ENCODE measurements at places on chromosomes 4 and X.
A peak's percentile ranks its signal among the peaks of the same experiment; 100 is the strongest.

DNA sequence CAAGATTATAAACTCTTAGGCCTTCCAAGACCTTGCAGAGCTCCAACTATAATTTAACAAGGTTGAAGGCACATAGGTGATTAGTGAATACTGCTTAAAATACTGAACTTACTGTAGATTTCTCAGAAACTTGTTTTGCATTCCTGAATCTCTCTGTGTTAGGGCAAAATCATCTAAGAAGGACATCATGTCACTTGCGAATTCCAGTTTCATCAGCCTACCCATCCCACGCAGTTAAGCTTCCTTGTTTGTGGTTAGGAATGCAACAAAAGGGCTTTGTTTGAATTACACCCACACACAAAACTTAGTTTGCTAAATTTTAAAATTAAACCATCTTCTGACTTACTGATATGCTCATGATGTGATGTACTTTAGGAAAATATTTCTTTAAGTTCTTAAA is 174.0 kb downstream of the SOWAHB start:
- no peaks in the 10 kb centered on the region for H3K27me3 ChIP-seq
- peak overlapping the region; percentile 88 for H3K27ac ChIP-seq
- H3K4me1 ChIP-seq = peaks cover 45% of the 10 kb centered on the region
- no peak overlapping the region for H3K4me3 ChIP-seq

- H3K4me3 ChIP-seq = no peak overlapping the region
- no peaks in the 10 kb centered on the region for H3K36me3 ChIP-seq
- H3K4me1 ChIP-seq = peaks cover 11% of the 10 kb centered on the region
- H3K27me3 ChIP-seq = peaks cover 7% of the 10 kb centered on the region
- H3K27ac ChIP-seq = no peak overlapping the region
Observed at GRCh38 chrX:153526801-153527200, 9.4 kb downstream of the ATP2B3 start.

GRCh38 chrX:25873196-25873595 is 264.9 kb upstream of the MAGEB18 start:
- DNase-seq = no peak
- no peak overlapping the region for H3K4me3 ChIP-seq
- H3K36me3 ChIP-seq = no peaks in the 10 kb centered on the region
- H3K4me1 ChIP-seq = peaks cover 3% of the 10 kb centered on the region
- no peak overlapping the region for H3K27ac ChIP-seq
- no peaks in the 10 kb centered on the region for H3K27me3 ChIP-seq

- H3K4me3 ChIP-seq = no peak overlapping the region
- DNase-seq = no peak
- no peaks in the 10 kb centered on the region for H3K27me3 ChIP-seq
- H3K4me1 ChIP-seq = no peaks in the 10 kb centered on the region
- no peak overlapping the region for H3K27ac ChIP-seq
- H3K36me3 ChIP-seq = no peaks in the 10 kb centered on the region
Observed at GRCh38 chrX:123943488-123943887, 18.0 kb upstream of the STAG2 start.

DNA sequence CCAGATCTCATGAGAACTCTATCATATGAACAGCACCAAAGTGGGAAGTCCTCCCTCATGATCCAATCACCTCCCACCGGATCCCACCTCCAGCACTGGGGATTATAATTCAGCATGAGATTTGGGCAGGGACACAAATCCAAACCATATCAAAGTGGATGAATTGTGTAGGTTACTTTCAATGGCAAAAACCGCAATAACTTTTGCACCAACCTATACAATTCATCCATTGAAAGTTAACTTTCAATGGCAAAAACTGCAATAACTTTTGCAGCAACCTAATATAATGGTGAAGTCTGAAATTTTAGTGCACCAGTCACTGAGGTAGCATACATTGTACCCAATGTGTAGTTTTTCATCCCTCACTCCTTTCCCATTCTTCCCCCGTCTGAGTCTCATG is 16.6 kb downstream of the STK32B start:
- H3K36me3 ChIP-seq = no peaks in the 10 kb centered on the region
- no peak overlapping the region for H3K27ac ChIP-seq
- DNase-seq = no peak
- H3K4me1 ChIP-seq = no peaks in the 10 kb centered on the region

DNA sequence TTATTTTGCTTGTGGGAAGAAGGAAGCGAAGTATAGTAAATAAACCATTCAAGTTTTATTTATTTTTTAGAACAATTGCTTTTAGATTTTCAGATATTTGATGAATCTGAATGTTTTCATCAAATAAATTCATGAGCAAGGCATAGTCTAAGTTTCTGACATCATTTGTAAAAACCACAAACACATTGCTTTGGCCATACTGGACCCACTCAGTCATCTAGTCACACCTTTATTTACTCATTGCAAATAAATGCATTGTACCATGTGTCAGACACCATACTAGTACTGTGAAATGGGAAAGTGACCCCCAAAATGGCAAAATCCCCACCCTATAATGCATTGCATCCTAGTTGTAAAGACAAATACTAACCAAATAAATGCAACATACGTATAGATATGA is 449.1 kb upstream of the SMIM31 start:
- H3K4me3 ChIP-seq = no peak overlapping the region
- H3K27ac ChIP-seq = no peak overlapping the region
- no peaks in the 10 kb centered on the region for H3K27me3 ChIP-seq
- H3K36me3 ChIP-seq = no peaks in the 10 kb centered on the region
- no peaks in the 10 kb centered on the region for H3K4me1 ChIP-seq

GRCh38 chrX:23548164-23548563 is 119.1 kb upstream of the PRDX4 start:
- no peaks in the 10 kb centered on the region for H3K27me3 ChIP-seq
- H3K4me1 ChIP-seq = peaks cover 4% of the 10 kb centered on the region
- no peak for DNase-seq
- H3K36me3 ChIP-seq = no peaks in the 10 kb centered on the region
- no peak overlapping the region for H3K27ac ChIP-seq

DNA sequence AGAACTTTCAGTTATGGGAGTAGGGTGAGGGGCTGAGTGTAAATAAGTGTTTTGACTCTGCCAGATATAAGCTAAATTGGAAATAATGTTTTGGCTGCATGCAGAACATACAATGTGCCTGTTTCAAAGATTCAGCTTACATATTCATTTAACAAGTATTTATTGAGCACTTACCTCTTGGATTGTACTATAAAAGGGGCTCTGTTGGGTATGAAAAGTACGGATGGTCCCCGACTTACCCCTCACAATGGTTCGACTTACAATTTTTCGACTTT is 799 bp upstream of the AIFM1 start:
- no peaks in the 10 kb centered on the region for H3K36me3 ChIP-seq
- peak overlapping the region; percentile 97 for H3K27ac ChIP-seq
- DNase-seq = no peak
- peaks cover 2% of the 10 kb centered on the region for H3K27me3 ChIP-seq
- peak overlapping the region; percentile 92 for H3K4me3 ChIP-seq

GRCh38 chr4:5979981-5980380 is 38.2 kb downstream of the C4orf50 start:
- DNase-seq = no peak
- H3K36me3 ChIP-seq = no peaks in the 10 kb centered on the region
- no peak overlapping the region for H3K4me3 ChIP-seq
- H3K27me3 ChIP-seq = peaks cover 56% of the 10 kb centered on the region
- no peak overlapping the region for H3K27ac ChIP-seq
- H3K4me1 ChIP-seq = no peaks in the 10 kb centered on the region

GRCh38 chrX:40748977-40749376 is 13.6 kb upstream of the MED14 start:
- no peak for DNase-seq
- H3K4me3 ChIP-seq = no peak overlapping the region
- H3K4me1 ChIP-seq = no peaks in the 10 kb centered on the region
- no peak overlapping the region for H3K27ac ChIP-seq
- H3K36me3 ChIP-seq = peaks cover 1% of the 10 kb centered on the region

DNA sequence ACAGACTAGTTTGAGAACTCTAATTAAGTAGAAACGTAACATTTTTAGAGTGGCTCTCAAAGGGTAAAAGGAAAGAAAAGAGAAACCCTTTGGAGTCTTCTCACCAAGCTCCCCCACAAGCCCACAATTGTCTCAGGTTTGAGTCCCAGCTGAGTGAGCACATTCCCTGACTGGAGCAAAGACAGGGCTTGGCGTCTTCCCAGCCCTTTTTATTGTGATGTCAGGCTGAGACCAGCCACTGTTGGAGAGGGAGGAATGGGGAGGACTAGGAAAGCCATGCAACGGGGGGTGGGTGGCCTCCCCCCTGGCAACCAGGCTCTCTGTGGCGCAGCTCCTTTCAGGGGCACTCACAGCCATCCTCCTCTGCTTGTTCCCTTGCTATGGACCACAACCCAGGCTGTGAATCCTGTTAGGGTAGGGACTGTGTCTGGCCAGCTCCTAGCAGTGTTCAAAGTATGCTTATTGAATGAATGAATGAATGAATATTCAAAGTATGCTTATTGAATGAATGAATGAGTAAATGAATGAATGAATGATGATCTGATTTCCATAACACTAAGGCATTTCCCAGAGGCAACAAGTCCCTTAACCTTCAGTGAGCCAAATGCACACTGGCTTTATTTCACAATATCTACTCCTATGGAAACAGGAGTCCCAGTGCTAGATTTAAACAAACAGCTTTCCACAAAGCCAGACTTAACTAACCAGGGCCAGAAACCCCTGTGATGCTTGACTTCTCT is 413.3 kb downstream of the MID1IP1 start:
- H3K27ac ChIP-seq = no peak overlapping the region
- no peaks in the 10 kb centered on the region for H3K27me3 ChIP-seq
- H3K4me3 ChIP-seq = no peak overlapping the region
- H3K36me3 ChIP-seq = peaks cover 2% of the 10 kb centered on the region
- no peak for DNase-seq
- H3K4me1 ChIP-seq = peaks cover 3% of the 10 kb centered on the region

All from mesothelial cell of epicardium (in vitro differentiated cells).